ENCODE measurements at places on chromosomes 11 and 22.

DNA sequence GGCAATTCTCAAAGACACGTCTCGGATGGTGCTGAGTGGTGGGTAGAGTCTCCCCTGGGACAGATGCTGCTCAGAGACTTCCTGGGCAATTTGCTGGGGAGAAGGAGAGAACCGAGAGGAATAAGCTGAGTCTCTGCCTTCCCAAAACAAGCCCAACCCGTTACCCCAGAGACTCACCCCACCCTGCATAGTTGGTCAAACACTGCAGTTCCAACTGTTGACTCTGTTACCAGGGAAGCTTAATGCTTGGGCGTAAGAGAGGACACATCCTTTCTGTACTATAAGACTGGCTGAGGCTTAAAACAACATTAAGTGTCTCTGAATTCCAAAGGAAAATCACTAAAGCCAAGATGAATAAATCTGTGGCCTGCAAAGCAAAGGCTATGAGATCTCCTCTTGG lies 68.1 kb downstream of the CCDC81 start:
- no peak for DNase-seq

DNA sequence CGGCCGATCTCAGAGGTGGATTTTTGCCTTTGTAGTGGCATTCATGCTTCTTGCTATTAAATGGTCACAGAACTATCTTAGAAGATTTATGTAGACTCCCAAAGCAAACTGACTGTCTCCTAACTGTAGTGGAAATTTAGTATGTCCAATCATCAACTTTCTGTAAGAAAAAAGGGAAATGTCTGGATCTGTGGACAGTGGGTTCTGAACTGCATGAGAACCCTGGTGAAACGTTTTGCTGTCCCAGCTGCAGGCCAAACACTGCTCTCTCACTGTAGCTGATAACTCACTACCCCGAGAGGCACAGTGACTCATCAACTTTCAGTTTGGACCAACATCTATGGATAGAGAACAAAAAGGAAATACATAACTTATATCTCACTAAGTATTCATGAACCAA lies 387.1 kb downstream of the SOX6 start:
- DNase-seq, result peak; percentile 31

GRCh38 chr11:14411818-14412217 lies 52.8 kb upstream of the RRAS2 start:
- DNase-seq, result no peak

DNA sequence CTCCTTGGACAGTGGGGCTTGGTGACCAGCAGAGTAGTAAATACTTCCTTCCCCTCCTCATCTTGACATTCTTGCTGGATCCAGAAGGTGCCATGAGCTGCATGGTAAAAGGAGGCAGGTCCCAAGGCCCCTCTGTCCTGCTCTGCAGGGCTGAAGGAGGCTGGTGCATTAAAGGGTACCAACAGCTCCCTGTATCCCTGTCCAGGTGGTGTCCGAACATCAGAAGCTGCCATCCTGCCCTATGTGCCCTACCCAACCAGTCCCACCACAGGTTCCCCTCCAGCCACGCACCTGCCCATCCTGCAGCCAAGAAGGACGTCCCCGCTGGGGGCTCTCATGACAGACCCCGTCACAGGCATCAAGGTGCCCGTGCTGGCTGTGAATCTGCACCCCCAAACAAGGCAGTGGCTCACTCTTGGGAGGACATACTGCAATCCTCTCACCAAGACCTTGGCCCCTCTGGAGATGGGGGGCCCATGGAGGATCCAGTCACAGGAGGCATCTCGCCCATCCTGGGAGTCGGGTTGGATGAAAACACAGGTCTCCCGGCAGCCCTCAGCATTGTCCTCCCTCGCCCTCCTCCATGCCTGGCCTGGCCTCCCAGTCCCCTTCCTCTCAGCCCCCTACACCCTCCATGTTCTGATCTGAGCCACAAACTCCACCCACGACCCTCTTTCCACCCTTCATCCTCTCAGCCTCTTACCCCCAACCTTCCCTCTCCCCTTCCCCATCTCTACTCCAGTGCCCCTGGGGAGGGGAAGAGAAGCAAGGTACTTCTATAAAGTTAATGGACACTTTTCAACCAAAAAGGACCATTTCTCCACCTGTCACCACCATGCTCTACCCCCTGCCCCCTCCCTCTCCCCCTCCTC lies 55.1 kb downstream of the BTG4 start:
- no peak for DNase-seq

GRCh38 chr22:40414838-40415505 lies 44.6 kb downstream of the SGSM3 start:
- DNase-seq, result no peak

DNA sequence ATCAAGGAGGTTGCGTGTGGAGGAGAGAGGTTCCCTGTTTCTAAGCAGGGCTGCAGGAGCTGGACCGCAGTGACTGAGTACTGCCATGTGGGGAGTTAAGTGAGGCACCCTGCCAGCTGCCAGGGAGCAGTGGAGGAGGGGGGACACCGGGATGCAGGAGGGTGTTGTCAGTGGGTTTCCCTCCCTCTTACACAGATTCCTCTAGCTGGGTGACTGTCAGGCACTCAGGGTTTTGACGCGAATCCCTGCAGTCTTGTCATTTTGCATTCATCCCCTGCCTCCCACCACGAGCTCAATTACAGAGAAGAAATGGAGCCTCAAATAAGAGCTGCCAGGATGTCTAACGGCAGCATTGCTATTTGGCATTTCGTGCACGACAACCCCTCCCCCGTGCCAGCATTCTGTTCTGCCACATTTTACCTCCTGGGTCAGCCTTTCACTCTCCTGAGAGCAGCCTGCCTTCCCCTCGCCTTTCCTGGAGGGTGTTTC lies 119.8 kb upstream of the SORL1-AS1 start:
- peak; percentile 47 for DNase-seq

- DNase-seq, result no peak
These were observed 11.2 kb downstream of the PEX26 start for GRCh38 chr22:18088825-18089568.
